ENCODE measurements at places on chromosomes 2 and 18. TPM values are rescaled to one million over a fixed set of nuclear protein-coding genes. Genes with fewer than 3 reads are reported as not detected.

POTEC gene
- total RNA-seq, result not detected

ASB18 gene
- not detected for total RNA-seq

AKAIN1 gene
- total RNA-seq, result not detected

CHCHD5 gene
- 10.6 TPM for total RNA-seq

DSEL gene
- total RNA-seq, result 3.5 TPM

BZW1 gene
- 845 TPM for total RNA-seq

SERPINB8 gene
- 41.0 TPM for total RNA-seq
